Activated naive CD8-positive, alpha-beta T cell treated with anti-CD3 and anti-CD28 coated beads for 36 hours (primary cell): ENCODE measurements at places on chromosomes 7 and 10. TPM values are rescaled to one million over a fixed set of nuclear protein-coding genes. Genes with fewer than 3 reads are reported as not detected.

SPOCK2 gene
- 142 TPM for total RNA-seq

EPDR1 gene
- total RNA-seq = 1.8 TPM

WNT2 gene
- total RNA-seq = not detected

ADRB1 gene
- not detected for total RNA-seq
